Stimulated activated CD4-positive, alpha-beta T cell treated with anti-CD3 and anti-CD28 coated beads, Interleukin-15, amount 100 ng/mL, for 24 hours (primary cell): ENCODE measurements at places on chromosomes 4 and X.

- DNase-seq, result no peak
Observed at GRCh38 chr4:107888237-107888636, 43.1 kb upstream of the CYP2U1 start.

DNA sequence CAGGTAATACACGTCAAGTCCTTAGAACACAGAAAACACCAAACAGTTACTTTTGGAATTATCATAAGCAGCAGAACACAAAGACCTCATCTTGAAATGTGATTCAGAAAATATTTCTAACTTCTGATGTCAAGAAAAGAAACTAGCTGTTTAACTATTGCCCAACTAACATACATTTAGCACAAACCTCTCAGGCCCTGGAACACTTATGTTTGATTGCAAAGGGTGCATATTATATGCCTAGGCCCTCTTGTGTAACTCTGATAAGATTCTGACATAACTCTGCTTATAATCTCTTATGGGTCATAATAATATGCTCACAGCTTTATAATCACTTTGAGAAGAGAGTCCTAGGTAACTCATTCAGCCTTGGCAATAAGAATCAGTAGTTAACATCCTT is 62.6 kb downstream of the TBC1D9 start:
- DNase-seq, result no peak

- DNase-seq, result no peak
Observed at GRCh38 chrX:155065035-155065734, 5.8 kb downstream of the CMC4 start.

DNA sequence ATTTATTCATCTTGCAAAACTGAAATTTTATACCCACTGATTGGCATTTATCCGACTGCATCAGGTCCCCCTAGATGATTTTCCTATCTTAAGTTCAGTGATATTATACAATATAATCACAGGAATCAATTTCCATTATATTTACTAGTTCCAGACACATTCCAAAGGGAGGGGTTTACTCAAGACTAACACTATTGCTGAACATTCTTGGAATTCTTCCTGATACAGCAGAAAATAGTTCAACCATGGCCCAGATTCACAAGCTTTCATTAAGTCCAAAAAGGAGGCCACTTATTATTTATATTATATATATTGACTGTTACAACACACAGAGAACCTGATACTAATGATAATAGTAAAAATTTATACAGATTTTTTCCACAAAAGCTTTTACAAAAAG is 2353.6 kb downstream of the PCDH7 start:
- no peak for DNase-seq

DNA sequence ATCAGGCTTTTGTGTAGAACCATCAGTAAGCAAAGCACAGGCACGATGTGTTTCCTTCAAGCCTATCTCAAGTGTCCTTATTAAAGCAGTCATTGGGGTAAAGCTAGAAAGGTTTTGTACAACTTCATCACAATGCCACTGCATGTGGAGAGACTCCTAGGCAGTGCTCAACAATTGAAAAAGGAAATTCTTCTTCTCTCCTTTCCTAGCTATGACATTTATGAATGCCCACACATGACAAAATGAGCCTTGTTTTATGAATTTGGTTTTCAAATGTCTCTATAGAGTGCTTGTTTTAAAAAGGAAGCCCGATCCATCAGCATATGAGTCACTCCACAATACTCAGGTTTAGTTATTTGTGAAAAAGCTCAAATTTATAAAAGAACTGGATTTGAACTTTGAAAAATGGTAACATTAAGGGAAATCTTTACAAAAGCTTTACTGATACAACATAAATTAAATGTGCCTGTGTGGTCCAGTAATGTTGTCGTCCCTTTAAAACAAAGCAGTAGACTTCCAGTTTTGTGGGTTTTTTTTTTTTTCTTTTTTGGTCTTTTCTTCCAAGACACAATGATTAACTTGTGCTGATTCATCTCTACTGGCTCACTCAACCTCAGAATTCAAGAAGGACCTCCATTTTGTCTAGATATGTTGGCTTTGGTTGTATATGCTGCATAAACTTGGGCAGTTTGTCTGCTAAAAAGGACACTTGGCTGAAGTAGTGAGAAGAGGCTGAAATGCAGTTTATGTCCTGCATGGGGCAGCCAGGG is 273.8 kb downstream of the GASK1B start:
- no peak for DNase-seq

GRCh38 chr4:184442314-184442635 is 32.1 kb downstream of the IRF2 start:
- no peak for DNase-seq

DNA sequence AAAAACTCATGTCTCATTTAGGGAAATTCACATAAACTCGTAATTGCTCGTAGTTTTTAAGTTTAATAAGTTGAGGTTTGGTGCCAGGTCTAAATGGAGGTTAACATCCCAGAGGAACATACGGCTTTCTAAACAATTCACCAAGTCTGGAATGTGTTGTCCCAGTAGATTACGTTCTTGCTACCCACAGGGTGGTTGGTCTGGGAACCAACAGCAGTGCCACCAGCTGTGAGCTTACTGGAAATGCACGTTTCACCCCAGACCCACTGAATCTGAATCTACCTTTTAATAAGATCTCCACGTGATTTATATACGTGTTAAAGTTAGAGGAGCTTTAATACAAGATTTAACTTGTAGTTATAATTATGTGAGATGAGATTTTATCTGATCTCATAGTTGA is 134.3 kb downstream of the BMPR1B start:
- DNase-seq, result no peak

DNA sequence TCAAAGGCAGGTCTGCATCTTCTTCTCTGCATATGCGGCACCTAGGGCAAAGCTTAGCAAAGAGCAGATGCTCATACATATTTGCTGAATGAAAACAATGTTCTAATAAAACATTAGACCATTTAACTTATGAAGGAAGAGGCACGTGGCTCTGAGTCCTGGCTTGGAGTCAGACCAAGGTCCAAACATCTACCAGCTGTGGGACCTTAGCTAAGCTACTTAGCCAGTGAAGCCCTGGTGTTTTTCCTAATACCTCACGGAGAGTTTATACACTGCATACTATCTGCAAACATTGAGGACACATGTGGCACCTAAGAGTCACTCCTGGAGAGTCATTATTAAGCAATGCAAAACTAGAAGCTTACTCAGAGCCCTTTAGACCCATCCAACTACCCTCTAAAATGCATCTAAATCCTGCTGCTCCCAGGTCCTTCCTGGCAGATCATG is 9.0 kb downstream of the PDGFC start:
- DNase-seq, result no peak

- no peak for DNase-seq
Observed at GRCh38 chr4:187268940-187269339, 545.3 kb upstream of the FAT1 start.

- no peak for DNase-seq
Observed at GRCh38 chr4:105670684-105671083, 37.8 kb downstream of the INTS12 start.

- no peak for DNase-seq
Observed at GRCh38 chrX:149003863-149004660, 501.0 kb downstream of the IDS start.

DNA sequence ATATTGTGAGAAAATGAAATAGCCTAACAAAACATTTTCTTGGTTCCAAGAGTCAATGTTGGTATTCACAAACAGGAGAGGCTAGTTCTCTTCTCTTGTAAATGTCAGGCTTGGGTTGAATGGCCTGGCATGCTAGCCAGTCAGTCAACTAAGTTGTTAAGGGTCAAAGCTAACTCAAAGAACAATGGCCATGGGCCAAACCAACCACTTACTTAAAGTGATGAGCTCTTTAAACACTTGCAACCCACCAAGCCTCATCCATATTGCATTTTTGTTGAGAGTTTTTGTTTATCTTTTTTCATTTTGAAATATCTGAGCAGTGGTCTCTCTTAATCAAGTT is 394.5 kb downstream of the RAB28 start:
- no peak for DNase-seq

GRCh38 chr4:34039766-34040165 is 2204.5 kb downstream of the ARAP2 start:
- no peak for DNase-seq

DNA sequence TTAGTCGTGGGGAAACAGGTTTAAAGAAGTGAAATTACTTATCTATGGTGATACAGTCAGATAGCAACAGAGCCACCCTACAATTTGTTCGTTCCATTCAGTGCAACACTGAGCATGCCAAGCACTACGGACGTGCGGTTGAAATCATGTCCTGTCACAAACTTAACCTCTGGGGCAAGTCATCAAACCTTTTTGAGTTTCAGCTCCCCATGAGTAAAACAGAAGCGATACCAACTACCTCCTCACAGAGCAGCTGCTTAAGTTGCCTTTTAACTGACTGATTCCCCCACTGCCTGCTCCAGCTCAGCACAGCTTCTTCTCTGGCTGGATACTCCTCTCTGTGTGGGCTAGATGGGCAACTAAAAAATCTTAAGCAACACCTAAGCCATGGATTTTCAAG is 36.0 kb downstream of the LHFPL1 start:
- DNase-seq, result peak; percentile 24

GRCh38 chrX:633985-634958 is 3.7 kb downstream of the SHOX start:
- DNase-seq, result no peak

GRCh38 chr4:106299977-106300376 is 16.0 kb downstream of the TBCK start:
- DNase-seq, result no peak

- no peak for DNase-seq
Observed at GRCh38 chr4:126783191-126783590, 849.6 kb upstream of the INTU start.

GRCh38 chrX:7266288-7266687 is 118.3 kb upstream of the PUDP start:
- DNase-seq, result no peak

DNA sequence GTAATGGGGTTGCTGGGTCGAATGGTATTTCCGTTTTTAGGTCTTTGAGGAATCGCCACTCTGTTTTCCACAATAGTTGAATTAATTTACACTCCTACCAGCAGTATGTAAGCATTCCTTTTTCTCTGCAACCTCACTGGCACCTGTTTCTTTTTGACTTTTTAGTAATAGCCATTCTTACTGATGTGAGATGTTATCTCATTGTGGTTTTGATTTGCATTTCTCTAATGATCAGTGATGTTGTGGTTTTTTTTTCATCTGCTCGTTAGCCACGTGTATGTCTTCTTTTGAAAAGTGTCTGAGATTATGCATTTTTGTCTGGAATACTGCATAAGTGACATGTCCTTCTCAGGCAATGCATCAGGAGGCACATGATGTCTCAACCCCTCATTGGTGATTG is 28.8 kb downstream of the REPS2 start:
- no peak for DNase-seq

DNA sequence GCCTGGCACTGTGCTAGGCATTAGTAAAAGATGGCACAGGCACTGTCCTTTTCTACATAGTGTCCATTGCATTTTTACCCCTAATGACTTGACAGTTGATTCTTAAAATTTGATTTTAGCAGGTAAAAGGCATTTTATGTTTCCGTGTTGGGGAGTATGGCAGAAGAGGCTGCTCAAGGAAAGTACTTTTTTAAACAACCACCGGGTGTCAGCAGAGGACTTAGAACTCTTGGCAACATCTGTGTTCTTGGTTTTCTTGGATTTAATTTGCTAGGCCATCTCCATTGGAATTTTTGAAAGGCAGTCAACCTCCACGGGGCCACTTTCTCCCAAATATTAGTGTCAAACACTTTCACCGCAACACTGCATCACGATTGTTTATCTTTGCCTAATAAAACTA is 102.9 kb downstream of the TSPAN7 start:
- DNase-seq, result peak; percentile 2

DNA sequence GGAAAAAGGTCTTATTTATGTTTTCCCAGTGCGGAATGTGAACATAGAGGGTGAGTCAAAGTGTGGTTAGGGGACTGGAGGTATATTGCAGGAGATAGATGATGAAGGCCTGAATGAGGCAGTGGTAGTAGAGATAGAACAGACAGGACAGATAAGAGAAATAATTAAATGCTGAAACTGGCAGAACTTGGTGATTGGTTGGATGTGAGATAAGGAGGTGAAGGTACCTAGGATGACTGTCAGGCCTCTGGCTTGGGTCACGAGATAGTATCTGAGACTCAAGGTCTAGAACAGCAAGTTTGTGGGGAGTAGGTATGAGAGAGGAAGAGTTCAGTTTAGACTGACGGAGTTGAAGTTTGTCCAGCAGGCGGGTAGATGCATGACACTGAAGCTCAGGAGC is 3.5 kb downstream of the MND1 start:
- DNase-seq, result no peak

DNA sequence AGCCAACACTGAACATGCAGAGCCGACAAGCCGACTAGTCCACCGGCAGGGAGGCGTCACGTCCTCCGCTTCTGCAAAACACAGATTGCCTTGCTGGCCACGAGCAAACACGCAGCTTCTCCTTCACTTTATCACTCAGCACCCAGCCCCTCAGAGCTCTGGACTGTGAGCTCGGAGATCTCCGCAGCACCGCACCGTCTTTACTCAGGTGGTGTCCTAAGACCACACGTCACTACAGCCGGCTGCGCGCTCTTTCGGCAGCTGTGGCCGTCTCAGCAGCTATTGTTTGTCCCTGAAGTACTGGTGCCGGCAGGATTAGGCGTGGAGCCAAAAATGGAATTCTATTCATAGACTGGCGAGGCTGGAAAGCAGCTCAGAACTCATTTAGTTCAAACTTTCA is 72.0 kb downstream of the FAT1 start:
- no peak for DNase-seq

DNA sequence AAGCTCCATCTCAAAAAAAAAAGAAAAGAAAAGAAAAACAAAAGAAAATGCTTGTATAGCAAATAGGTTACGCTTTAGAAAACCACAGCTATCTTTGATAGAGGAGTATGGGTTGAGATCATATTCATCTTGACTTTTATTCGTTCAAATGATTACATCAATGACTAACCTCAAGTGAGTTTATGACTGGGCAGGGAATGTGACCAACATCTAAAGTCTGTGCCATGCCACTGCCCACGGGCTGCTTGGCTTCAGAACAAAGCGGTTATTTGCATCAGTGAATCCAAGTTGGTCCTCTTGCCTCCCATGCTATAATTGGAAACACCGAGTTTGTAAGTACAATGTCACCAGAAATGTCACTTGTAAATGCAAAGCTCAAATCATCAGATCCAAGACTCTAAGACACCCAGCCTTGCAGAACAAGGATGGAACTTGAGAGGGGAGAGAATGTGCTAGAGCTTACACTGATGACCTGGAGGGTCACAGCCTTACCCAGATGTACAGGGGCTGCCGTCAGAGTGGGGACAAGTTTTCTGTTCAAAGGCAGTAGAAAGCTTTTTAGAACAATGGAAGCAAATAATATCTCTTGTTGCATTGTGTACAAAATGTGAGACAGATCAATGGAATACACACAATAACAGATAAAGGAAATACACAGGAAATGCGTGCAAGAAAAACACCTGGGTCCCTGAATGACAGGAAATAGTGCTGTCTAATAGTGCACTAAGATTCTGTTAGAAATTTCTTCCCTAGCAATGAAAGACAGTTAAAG is 8.4 kb upstream of the OPN1LW start:
- peak; percentile 8 for DNase-seq

DNA sequence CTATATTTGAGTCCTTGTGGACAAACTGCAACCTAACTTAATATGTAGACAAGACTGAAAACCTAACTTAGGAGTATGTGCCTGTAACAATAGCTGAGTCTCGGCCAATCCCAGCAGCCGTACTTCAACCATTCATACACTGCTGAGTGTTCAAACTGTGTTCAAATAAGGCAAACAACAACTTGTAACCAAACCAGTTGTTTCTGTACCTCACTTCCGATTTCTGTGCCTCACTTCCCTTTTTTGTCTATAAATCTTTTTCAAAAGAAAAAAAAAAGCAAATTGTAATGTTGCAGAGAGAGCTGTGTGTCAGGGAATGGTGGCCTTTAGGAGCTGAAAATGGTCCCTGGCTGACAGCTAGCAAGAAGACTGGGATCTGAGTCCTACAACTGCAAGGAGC is 46.0 kb downstream of the GEMIN8 start:
- DNase-seq, result no peak
